ENCODE measurements at places on chromosomes 5 and 9.
A peak's percentile ranks its signal among the peaks of the same experiment; 100 is the strongest.

- no peak for DNase-seq
These were observed 590.5 kb downstream of the CSNK1G3 start for GRCh38 chr5:124102486-124102885.

GRCh38 chr5:174457141-174457678, 267.2 kb upstream of the MSX2 start:
- DNase-seq = no peak

DNA sequence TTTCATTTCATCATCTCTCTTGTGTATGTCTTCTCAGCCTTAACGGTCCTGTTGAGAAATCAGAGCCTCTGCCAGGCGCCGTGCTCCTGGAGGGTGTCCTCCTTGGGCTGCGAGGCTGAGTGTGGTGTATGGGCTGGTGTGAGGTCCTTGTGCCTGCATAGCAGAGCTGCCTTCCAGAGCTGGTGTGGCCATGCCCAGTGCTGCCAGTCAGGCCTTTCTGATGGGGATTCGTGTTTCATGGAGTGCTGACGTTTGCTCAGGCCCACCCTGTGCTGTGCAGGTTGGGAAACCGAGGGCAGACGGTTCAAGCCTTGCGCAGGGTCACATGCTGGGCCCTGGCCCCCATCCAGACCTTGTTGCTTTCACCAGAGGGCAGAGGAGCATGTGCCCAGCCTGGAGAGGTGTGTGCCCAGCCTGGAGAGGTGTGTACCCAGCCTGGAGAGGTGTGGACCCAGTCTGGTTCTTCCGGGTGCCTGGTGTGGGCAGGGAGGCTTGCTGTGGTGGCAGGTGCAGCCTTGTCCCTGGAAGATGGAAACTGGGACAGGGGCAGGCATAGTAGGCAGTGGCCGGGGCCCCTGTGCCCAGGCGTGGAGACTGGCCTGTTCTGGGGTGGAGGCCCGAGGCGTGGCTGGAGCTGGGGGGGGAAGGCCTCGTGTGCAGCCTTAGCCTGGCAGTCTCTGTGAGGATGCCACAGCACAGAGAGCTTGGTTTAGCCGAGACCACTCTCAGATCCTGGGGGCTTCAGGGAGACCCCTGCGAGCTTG, 84.0 kb downstream of the RXRA start:
- DNase-seq = no peak

DNA sequence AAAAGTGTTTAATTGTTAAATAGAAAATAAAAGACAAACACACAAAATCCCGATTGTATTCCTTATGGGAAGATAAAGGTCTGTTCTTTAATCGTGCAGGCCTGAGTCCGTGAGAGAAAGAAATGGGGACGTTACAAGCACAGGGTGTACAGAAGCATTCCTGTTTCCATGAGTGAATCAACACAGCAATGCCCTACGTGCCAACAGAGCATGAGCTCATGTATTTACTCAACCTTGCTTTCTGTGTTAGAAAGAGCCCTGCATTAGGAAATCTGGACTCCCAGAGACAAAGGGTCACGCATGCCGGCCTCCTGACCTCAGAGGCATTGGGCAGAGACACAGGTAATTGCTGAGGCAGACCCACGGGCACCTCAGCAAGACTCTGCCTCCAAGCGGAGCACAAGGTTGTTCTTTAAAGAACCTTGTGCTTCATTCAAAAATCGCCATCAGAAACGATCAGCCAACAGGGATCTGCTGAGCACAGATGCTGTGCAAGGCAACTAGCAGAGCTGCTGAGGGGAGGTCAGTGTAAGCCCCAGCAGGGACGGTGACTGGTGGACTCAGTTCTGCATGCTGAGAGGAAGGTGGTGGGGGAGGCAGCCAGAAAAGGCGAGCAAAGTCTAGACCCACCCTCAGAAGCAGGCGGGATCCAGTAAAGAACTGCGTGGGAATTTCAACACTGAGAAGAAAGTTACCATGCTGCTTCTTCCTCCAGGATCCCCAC, 101.0 kb downstream of the TLE1 start:
- no peak for DNase-seq

DNA sequence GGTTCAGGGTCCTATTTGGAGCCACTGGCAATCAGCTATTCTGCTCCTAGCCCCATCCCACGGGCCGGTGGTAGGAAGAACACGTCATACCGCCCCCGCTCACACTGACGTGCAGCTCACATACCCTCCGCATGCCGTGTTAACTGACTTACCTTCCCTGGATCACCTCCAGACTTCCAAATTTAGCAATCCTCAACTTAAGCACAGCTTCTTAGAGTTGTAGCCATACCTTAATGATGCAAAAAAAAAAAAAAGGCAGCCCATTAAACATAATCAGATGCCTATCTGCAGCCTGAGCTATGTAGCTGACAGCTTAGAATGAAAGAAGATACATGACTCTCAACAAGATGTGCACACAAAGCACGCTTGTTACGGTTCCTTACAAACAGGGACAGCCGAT, 93.0 kb downstream of the IRX2 start:
- DNase-seq = no peak

DNA sequence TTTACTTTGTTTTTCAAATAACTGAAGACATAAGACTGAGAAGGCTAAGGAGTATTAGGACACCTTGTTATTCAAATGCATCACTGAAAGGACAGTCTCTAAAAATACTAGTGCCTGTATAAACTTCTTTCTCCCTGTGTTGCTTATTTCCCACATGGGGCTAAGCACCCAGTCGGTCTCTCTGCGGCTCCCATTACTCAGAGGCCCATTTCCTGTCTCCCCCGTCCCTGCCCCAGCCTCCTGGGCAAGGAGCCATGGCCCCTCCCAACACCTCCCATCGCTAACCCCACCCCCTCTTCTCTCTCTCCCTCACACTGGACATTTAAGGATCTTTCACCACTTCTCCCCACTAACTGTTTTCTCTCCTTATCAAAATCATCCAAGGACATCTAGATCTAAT, 81.9 kb downstream of the EBF1 start:
- DNase-seq = peak; percentile 3

DNA sequence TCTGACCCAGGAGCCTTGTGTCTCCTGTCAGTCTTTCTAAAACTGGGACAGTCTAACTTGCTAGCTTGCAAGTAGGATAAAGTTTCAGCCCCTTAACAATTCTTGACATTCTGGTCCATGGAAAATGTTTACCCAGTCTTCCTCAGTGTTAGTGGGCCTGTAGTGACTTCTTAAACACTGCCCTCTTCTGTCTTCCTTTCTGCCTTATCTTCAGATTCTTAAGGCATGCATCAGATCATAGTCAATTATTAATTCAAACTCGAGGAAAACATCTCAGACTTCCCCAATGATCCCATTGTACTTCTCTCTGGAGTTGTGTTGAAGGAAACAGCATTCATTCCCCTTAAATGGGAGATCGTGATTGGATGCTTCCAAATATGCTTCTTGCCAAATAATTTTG, 1199.8 kb downstream of the DTWD2 start:
- no peak for DNase-seq

DNA sequence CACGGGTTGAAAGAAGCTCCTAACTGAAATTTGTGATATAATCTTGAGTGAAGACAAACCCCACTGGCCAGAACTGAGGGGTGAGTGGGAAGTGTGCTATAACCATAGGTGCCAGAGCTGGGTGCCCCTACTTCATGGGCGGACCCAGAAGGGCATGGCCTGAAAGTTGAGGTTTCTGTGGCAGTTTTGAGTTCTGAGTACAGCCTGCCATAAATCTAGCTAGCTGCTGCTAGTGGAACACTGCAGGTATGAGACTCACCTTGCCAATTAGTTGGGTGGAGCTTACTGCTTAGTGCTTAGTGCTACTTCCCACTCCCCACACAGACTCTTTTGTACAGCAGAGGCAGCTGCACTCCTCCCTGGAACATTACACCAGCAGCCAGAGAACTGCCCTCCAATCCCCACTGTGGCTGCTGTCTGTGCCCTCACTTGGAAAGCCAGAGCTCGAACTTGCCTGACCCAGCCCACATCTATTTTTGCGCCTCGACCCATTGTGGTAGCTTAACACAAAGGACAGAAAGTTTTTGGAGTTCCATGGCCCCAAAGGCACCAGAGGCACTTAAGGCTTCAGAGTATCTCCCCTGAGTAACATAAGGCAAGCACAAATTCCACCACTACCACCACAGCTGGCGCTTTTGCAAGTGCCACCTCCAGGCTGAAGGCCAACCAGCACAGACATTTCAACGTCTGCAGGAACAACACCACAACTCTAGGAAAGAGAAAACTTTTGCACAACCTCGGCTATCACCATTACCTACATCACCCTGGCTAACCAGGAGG, 27.1 kb upstream of the PTGER4 start:
- DNase-seq = no peak

- DNase-seq = no peak
These were observed 44.0 kb upstream of the XPA start for GRCh38 chr9:97740848-97741821.

- DNase-seq = no peak
These were observed 92.0 kb downstream of the THBS4 start for GRCh38 chr5:80127116-80127552.

GRCh38 chr9:112786829-112787520, 36.4 kb downstream of the SNX30 start:
- DNase-seq = no peak

DNA sequence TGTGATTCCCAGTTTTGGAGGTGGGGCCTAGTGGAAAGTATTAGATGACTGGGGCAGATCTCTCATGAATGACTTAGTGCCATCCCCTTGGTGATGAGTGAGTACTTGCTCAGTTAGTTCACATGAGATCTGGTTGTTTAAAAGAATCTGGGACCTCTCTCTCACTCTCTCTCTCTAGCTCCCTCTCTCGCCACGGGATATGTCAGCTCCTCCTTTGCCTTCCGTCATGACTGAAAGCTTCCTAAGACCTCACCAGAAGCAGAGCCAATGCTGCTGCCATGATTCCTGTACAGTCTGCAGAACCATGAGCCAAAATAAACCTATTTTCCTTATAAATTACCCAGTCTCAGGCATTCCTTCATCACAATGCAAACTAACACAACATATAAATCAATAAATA, 176.7 kb downstream of the PRELID2 start:
- DNase-seq = no peak

- no peak for DNase-seq
These were observed 1.6 kb downstream of the BASP1 start for GRCh38 chr5:17219006-17219422.

GRCh38 chr9:36980148-36980974, 53.7 kb downstream of the PAX5 start:
- peak; percentile 10 for DNase-seq

GRCh38 chr5:1052641-1053390, 44.2 kb downstream of the NKD2 start:
- peak; percentile 18 for DNase-seq

- DNase-seq = no peak
These were observed 49.2 kb downstream of the TIMD4 start for GRCh38 chr5:156913719-156914370.

DNA sequence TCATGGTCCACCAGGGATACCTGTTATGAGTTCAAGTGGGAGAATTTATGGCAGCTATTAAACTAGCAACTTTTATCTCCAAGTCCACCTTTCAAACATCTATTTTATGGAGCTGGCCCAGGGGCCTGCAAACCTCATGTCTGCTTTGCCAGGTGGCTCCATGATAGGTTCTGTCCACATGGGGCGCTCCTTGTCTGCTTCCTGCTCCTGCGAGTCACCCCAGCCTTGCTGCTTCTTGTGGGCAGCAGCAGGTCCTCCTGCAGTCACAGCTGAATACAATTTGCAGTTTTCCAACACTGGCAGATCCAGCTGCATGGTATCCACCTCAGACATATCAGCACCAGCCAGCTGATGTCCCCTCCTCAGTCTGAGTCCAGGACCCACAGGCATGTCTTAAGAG, 39.6 kb upstream of the FRRS1L start:
- DNase-seq = peak; percentile 12

DNA sequence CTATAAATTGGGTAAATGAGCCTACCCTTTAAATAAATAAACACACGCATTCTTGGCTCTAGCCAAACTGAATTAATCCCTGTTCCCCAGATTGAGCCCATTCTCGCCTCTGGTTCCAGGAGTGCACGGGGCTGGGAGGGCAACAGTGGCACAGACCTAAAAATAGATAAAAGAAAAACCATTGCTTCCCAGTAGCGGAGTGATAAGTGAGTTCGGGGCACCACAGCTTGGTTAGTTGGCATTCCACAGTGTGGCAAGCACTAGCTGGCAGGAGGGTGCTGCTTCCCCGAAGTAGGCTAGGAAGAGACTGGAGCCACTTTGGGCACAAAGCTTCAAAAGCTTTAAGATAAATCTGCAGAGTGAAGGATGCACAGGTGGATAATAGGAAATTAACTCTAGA, 322.2 kb upstream of the SGCD start:
- no peak for DNase-seq

- DNase-seq = peak; percentile 39
These were observed 2.4 kb upstream of the FAM78A start for GRCh38 chr9:131278702-131279111.

DNA sequence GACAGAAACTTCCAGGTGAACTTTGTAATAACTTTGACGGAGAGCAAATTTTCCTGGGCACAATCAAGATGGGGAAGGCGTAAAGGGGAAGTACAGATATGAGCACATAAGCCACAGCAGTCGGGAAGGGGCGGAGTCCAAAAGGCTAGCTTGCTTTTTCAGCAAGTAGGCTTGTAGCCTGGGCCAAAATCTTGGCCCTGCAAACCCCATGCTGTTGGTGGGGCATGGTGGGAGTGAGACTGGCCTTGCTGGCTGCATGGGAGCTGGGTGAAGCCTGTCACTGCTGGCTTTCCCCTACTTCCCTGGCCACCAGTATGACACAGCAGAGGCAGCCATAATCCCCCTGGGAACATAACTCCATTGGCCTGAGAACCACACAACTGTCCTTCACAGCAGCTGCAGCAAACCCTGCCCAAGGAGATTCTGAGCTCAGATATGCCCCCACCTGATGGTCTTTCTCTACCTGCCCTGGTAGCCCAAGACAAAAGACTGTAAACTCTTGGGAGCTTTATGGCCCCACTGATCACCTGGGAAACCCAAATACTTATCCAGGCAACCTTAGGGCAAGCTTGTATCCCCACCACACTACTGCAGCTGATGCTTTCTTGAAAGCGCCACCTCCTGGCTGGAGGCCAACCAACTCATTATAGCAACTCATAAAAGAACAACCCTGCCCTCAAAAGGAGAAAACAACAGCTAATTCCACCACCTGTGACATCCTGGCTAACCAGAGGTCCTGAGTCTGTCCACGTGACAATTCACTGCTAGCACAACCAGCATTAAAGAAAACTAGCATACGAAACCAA, 24.0 kb downstream of the DCTN4 start:
- peak; percentile 48 for DNase-seq

GRCh38 chr5:71932655-71933338, 174.5 kb upstream of the MAP1B start:
- peak; percentile 86 for DNase-seq

- no peak for DNase-seq
These were observed 14.8 kb upstream of the NR3C1 start for GRCh38 chr5:143418140-143418866.

- DNase-seq = no peak
These were observed 63.1 kb downstream of the PPP2R2B start for GRCh38 chr5:146815411-146815810.

DNA sequence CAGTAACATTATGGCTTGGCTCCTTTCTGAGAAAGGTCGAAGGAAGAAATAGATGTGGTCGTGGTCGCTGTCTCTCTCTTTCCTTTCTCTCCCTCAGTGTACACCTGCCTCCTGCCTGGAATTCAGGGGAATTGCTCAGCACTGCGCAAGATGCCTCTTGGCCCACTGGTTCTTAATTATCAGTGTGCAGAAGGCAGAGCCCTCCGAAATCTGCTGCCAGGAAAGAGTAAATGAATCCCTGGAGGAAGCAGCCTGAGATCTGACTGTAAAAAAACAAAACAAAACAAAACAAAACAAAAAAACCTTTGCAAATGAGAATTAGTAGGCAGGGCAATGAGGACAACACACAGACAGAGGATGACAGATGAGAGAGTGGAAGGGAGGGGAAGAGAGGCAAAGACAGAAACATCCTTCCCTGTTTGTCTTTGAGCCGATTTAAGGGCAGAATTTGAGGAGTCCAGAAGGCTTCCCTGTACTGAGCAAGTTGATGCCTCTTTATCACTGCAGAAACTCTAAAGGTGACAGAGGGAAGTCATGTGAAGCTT, 113.8 kb upstream of the PUM3 start:
- no peak for DNase-seq

All from erythroblast (primary cell).